ENCODE measurements at places on chromosomes 3 and 15. TPM values are rescaled to one million over a fixed set of nuclear protein-coding genes. Genes with fewer than 3 reads are reported as not detected.

GRCh38 chr3:171827385-171827784 lies 15.8 kb upstream of the TMEM212 start:
- no peak for DNase-seq

Gene CCR8
- not detected for total RNA-seq

DNA sequence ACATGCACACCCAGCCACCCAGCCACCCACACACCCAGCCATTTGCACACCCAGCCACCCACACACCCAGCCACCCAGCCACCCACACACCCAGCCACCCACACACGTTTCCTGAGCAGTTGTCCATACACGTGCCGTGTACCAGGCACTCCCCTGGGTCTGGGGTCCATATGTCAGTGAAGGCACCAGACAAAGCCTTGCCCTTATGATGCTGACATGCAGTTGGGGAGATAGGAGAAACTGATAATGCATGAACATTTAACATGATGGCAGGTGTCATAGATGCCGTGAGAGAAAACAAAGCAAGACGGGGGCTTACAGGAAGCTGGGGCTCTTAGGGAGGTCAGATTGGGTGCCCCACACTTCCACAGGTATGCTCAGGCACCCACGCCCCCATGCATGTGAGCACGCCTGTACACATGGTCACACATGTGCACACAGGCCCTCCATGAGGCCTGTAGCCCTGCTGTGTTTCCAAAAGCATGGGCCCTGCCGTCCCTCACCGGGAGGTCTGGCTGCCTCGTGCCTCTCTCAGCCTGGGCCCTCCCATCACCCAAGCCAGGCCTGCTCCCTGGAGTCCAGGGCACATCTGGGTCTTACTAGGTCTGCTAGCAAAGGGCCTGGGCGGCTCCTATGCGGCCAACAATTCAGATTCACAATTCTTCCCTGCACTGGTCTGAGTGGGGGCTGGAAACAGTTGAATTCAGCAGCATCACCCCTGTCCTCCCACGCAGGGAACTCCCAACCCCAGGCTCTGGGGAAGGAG lies 3.6 kb upstream of the DNAJB8 start:
- no peak for DNase-seq

DNA sequence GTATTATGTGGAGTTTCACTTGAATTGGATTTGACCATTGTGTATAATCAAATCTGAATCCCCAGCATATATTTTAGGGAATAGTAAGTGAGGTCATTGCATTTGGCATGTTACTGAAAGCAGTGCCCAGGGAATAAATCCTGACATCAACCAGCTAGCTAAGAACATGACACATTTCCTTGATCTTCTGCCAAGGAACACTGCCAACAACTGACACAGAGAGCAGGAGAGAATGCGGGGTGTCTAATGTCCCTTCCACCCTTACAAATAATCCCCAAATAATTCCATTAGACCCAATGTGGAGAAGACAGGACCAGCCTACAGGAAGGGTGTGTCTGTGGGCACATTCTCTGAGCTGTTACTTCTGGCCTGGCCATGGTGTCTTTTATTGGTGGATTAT lies 30.6 kb upstream of the UBE3A start:
- DNase-seq, result no peak

GRCh38 chr3:194801461-194802432 lies 116.1 kb downstream of the FAM43A start:
- no peak for DNase-seq

DNA sequence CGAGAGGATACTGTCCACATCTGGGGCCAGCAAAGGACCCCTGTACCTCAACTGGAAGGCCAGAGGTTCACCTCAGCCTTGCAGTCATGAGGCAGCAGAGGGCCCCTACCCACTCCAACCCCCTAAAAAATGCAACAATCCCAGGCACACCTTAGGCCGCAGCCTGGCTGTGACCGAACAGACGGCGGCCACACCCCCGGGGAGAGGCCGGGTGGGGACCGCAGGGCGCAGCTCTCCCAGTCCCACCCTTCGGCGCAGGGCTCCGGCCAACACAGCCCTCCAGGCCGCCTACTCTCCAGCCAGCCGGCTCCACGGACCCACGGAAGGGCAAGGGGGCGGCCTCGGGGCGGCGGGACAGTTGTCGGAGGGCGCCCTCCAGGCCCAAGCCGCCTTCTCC lies 457 bp upstream of the DNAJA4 start:
- DNase-seq, result no peak

DNA sequence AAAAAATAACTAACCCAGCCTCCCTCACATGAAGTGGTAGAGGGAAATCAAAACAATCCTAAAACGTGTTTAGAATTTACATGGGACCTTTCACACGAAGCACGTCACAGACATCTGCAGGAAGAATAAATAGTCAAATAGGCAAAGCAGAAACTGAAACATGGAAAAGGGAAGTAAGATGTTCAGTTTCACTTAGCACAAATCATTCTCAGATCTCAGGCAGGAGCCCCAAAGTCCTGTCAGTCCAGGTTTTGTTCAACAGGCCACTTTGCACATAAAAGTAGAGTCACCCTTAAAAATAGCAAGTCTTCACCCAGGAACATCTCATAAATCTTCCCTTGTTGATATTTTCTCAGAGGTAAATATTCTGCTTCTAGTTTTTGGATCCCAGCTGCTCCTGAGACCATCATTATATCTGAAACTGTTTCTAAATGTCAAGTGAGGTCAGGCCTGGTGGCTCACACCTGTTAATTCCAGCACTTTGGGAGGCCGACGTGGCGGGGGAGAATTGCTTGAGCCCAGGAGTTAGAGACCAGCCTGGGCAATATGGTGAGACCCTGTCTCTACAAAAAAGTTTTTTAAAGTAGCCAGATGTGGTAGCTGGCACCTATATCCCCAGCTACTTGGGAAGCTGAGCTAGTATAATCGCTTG lies 1.9 kb downstream of the RUBCN start:
- no peak for DNase-seq

DNA sequence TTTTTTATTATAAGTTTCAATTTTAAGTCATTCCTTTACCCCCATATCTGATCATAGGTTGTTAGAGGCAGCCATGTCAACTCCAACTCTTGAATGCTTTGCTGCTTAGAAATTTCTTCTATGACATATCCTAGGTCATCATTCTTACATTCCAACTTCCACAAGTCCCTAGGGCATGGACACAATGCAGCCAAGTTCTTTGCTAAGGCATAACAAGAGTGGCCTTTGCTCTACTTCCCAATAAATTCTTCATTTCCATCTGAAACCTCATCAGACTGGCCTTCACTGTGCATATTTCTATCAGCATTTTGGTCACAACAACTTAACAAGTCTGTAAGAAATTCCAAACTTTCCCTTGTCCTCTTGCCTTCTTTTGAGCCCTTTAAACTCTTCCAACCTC lies 28.5 kb downstream of the TRIM42 start:
- DNase-seq, result no peak

Gene FGF7
- total RNA-seq, result not detected

Gene GUCA1C
- not detected for total RNA-seq

DNA sequence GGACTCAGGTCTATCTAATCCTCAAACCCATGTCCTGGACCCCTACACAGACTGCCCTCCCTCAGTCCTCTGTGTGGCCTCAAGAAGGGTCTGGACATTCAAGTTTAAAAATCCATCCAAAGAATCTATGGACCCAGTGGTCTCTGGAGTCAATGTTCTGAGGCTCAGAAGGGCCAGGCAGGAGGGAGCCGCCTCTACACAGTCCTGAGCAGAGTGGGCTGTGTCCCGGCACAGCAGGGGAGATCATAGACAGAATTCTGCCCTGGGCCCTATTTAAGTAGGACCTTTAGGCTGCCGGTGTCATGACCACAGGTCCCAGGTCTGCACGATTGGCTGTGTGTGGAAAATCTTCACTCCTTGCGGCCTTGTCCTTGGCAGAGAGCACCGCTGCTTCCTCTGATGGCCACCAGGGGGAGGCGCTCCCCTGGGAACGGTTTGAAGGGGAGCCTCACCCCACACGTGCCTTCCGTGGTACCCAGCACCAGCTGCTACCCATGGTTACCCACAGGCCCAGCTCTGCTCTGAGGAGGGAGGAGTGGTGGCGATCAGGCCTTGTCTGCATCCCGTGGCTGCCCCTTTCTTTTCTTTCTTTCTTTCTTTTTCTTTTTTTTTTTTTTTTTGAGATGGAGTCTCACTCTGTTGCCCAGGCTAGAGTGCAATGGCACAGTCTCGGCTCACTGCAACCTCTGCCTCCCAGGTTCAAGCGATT lies 37.9 kb downstream of the CHRD start:
- peak; percentile 56 for DNase-seq

Gene TMCC1
- total RNA-seq, result 12.1 TPM

Gene SOX2
- not detected for total RNA-seq

GRCh38 chr15:68584756-68585573 lies 6.2 kb downstream of the CORO2B start:
- DNase-seq, result no peak

Gene FOXB1
- not detected for total RNA-seq

DNA sequence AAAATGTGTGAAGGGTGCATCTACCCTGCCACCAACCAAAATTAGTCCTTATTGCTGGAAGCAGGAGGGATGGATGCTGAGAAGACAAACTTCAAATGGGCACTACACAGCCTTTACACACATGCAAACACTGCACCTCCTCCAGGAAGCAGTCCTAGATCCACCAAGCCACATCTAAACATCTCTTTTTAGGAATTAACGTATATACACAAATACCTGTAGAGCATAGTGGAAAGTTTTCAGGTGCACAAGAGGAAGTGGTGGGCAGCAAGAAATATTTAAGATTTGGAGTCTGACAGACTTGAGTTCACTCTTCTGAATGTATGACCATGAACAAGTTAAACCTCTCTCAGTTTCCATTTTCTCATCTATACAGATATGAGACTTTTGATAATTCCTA lies 456.6 kb upstream of the PROK2 start:
- no peak for DNase-seq

- DNase-seq, result no peak
Measured at GRCh38 chr15:67050522-67051087, 14.8 kb upstream of the SMAD3 start.

Gene FYTTD1
- 51.6 TPM for total RNA-seq

Gene TRMT10C
- 39.2 TPM for total RNA-seq

DNA sequence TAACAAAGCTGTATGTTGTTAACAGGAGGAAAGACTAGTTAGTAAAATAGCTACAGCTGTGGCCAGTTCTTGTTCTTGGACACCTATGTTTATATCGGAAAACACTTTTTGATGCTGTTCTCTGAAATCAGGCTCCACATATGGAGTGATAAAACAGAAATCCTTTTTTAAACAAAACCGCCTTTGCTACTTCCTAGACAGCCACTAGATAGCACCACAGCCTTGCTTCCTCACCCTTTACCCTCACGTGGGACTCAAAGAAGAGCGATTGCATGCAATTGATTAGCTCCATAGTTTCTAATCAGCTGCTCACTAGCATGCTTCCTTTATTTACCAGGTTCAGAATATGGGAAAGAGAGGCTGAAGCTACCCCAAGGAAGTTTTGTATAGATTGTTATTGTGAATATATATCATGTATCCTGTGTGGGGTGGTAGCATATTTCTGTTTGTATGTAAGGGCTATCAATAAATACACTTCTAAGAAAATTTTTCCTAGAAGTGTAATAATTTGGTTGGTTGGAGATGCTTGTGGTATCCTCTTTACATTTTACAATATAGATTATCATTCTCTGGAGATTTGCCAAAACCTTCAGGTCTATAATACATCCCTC lies 4.3 kb upstream of the MTFMT start:
- DNase-seq, result peak; percentile 63

- no peak for DNase-seq
Measured at GRCh38 chr3:174083706-174084105, 686.2 kb downstream of the NLGN1 start.

- DNase-seq, result peak; percentile 52
Measured at GRCh38 chr3:48661501-48662144, 1.1 kb downstream of the CELSR3 start.

- DNase-seq, result no peak
Measured at GRCh38 chr3:11477407-11477911, 166.3 kb downstream of the VGLL4 start.

Measured in HepG2 (cell line).